ENCODE measurements at places on chromosomes 4 and X.

GRCh38 chr4:151627491-151627890 lies 133.3 kb downstream of the GATB start:
- no peak for DNase-seq

DNA sequence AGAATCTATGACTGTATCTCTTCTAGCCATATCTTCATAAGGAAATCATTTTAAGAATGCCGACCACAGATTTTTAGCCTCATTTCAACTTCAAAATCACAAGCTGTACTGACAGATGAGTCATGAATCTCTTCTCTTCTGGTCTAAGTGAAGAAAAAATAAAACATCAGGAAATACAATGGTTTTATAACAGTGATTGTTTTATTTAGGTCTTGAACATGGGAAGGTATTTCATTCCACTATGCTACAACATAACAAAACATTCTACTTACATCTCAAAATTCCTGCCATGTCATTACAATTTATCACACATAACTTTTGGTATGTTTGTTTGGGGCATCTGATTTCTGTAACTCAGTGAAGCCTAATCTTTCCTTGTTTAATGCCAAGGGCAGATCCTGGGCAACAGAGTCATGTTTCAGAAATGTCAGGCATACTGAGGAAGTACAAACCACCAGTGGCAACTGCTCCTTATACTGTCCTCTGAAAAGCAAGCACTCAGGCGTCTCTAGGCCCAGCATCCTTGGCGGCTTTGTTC lies 325.0 kb downstream of the PDHA2 start:
- no peak for DNase-seq

DNA sequence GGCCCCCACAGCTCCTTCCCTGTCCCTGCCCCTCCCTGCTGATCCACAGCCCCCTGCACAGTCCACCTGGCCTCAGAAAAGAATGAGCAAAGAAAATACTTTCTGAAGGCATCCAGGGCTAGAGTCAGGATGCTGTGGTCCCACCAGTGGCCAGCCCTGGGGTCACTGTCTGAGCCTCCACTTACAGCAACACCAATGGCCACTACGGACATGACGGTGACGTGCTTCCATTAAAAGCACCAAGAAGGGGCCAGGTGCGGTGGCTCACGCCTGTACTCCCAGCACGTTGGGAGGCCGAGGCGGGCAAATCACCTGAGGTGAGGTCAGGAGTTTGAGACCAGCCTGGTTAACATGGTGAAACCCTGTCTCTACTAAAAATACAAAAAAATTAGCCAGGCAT lies 4.0 kb downstream of the JAKMIP1 start:
- no peak for DNase-seq

DNA sequence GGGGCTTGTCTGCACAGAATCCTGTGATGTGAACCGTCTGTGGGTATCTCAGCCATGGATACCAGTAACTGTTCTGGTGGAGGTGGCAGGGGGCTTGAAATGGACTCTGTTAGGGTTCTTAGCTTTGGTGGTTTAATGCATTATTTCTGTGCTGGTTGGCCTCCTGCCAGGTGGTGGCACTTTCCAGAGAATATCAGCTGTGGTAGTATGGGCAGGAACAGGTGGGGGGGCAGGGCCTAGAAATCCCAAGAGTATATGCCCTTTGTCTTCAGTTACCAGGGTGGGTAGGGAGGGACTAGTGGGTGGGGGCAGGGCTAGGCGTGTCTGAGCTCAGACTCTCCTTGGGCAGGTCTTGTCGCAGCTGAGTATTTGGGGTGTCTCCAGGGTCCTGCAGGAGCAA lies 106.7 kb downstream of the KIT start:
- DNase-seq: no peak

DNA sequence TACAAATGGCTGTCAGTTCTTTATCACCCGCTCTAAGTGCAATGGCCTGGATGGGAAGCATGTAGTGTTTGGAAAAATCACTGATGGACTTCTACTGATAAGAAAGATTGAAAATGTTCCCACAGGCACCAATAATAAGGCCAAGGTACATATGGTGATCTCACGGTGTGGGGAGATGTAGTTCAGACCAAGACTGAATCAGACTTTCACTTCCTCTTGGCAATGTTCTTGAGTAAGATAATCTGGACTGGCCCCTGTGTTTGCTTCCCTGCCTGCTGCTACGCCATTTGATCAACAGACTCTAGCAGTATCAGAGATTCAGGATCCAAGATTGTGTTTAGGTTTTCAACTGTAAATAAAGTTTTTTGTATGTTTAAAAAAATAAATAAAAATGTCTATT lies 682.2 kb upstream of the AMOT start:
- DNase-seq: no peak

- no peak for DNase-seq
Observed at GRCh38 chrX:46327566-46328115, 217.6 kb downstream of the ZNF674 start.

GRCh38 chr4:40327340-40327739 lies 7.8 kb upstream of the CHRNA9 start:
- DNase-seq: no peak

GRCh38 chr4:172143605-172144314 lies 330.6 kb downstream of the GALNTL6 start:
- DNase-seq: no peak

DNA sequence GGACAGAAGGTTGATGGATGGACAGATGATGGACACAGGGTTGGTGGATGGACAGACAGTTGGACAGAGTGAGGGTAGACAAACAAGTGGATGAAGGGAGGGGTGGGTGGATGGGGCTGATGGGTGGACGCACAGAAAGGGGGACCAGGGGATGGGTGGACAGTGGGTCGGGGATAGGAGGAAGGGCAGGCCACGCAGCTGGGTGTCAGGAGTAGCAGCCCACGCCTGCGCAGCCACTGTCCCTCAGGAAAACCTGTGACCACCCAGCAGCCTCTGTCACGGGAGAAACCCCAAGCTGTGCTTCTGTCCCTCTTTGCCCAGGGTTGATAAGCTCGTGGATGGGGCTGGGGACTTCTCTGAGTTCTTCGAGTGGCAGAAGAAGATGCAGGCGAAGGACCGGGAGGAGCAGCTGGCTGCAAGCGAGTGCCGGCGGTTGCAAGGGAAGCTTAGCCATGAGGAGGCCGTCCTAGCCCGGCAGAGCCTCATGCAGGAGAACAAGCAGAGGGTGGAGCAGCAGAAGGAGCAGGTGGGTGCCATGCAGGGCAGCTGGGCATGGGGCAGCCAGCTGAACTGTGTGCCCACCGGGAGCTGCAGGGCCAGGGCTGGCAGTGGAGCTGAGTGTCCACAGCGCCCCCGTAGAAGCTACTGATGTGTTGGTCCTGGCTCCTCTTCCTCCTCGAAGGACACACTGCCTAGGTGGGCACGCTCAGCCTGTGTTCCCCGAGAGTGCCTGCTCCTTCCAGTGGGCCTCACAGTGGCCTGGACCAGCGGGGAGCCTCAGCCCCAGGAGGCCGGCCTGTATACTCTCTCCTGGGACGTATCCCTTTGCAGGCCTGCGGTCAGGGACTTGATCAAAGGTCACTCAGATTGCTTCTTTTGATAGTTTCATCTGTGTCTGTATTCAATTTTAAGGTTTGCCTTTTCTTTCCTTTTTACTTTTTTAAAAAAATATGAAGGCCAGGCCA lies 16.8 kb upstream of the RNF4 start:
- DNase-seq: no peak

- DNase-seq: no peak
Observed at GRCh38 chr4:45646885-45647590, 476.8 kb downstream of the GABRG1 start.

- DNase-seq: no peak
Observed at GRCh38 chrX:39859991-39860861, 237.5 kb downstream of the BCOR start.

DNA sequence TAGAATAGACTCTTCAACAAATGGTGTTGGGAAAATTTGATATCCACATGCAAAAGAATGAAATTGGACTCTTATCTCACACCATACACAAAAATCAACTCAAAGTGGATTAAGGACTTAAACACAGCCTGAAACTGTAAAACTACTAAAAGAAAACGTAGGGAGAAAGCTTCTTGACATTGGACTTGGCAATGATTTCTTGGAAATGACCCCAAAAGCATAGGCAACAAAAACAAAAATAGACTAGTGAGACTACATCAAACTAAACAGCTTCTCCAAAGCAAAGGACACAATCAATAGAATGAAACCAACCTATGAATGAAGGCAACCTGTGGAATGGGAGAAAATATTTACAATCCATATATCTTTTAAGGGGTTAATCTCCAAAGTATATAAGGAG lies 94.7 kb upstream of the INTU start:
- DNase-seq: no peak

- no peak for DNase-seq
Observed at GRCh38 chr4:52604215-52604614, 54.9 kb downstream of the USP46 start.

- no peak for DNase-seq
Observed at GRCh38 chr4:62342346-62342745, 1142.2 kb downstream of the ADGRL3 start.

GRCh38 chr4:158002173-158002572 lies 170.7 kb downstream of the GASK1B start:
- no peak for DNase-seq

GRCh38 chrX:149092179-149092578 lies 412.9 kb downstream of the IDS start:
- DNase-seq: no peak

- DNase-seq: no peak
Observed at GRCh38 chr4:113745711-113746110, 15.8 kb downstream of the CAMK2D start.

DNA sequence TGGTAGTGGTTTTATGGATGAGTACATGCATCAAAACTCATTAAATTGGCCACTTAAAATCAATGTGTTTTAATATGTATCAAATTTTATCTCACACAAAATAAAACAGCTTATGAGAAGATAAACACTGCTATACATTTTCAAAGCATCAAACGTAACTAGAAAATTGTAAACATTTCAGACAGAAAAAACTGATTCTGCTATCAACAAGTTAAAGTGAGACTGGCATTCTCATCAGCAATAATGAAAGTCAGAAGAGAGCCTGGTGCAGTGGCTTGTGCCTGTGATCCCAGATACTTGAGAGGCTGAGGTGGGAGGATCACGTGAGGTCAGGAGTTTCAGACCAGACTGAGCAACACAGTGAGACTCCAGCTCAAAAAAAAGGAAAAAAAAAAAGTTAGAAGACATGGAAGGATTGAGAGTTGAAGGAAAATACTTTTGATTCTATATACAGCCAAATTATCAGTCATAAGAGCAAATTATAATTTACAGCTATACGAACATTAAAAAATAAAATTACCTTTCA lies 2.9 kb downstream of the TBCK start:
- DNase-seq: no peak

GRCh38 chrX:48940404-48940955 lies 16.9 kb downstream of the OTUD5 start:
- DNase-seq: no peak

GRCh38 chr4:150664935-150665334 lies 83.0 kb downstream of the MAB21L2 start:
- no peak for DNase-seq

GRCh38 chr4:87835197-87835596 lies 2.4 kb downstream of the MEPE start:
- DNase-seq: no peak

DNA sequence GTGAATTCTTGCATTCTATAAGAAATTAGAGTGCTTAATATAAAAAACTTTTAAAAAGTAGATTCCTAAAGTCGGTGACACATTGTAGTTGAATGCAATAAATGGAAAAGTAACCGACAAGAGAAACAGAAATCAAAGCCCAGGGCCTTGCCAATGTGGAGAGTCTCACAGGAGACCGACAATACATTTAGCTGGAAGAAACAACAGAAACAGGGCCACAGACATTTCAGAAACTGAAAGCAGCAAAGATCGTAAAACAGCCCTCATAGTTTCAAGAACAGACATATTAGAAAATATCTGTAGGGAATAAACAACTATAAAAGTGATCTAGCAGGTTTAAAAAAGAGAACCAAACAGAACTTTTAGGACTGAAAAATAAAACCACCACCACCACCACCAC lies 49.5 kb downstream of the STAP1 start:
- no peak for DNase-seq

- DNase-seq: no peak
Observed at GRCh38 chr4:162853788-162854187, 312.9 kb downstream of the NAF1 start.

DNA sequence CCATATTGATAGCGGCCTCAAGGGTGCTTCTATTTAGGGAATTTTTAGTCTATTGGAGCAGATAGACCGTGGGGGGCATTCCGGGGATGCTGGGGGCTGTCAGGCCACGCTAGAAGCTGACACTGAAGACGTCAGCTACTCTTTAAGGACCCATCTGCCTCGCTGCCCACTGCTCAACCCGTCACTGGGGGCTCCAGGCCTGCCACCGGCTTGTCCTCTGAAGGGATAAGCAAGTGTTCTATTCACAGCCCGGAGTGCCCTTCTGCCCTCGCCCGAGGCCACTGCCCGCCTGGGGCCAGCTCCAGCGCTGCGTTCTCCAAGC lies 679 bp upstream of the MSL3 start:
- DNase-seq: no peak

DNA sequence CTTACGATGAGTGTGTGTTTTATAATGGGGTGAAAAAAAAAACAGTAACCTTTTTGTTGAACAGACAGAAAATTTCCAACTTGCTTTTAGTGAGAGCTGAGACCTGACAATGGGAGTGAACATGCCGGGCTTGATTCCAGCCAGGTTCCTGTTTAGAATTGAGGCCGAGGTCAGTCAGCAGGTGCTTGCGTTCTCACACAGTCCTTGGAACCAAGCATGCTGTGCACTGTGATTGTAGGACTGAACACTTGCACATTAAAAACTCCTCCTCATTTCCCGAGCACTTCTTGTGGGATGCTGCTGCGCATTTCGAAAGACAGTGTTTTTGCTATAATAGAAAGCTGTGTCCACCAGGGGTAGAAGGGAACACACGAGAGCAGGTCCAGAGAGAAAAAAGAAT lies 51.8 kb downstream of the TMEM131L start:
- no peak for DNase-seq

DNA sequence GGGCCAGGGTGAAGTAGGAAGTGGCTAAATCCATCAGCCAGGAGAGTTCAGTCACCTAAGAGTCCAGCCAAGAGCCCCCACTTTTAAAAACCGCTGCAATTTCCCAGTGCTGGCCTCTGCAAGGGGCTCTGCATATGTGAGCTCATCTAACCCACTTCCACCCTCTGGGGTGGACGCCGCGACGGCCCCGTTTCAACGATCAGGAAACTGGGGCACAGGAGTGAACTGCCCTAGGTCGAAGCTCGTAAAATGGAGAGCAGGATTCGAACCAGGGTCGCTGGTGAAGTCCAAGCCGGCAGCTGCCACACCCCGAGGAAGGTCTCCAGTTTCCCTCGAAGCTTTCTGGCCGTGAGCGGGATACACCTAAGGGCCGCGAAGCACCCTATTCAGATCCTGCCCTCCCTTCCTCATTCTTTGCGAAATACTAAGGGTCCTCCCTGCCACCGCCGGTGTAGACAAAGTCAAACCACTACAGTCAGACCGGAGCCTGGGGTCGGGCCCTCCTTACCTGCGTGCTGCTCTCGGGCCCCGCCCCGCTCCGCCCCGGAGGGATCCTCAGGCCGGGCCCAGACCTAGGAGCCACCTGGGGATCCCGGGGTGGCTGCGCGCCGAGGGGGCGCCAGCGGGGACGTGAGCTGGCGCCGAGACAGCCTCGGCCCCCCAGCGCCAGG lies 446 bp downstream of the EVC2 start:
- no peak for DNase-seq

GRCh38 chr4:36394352-36394903 lies 113.0 kb downstream of the DTHD1 start:
- DNase-seq: no peak

All from NCI-H2107 (cell line).